ENCODE measurements at places on chromosomes 2 and 18.

- no peak for DNase-seq
These were observed 27.9 kb downstream of the RAB27B start for GRCh38 chr18:54856105-54856646.

- DNase-seq, result no peak
These were observed 610.5 kb upstream of the FANCL start for GRCh38 chr2:58851598-58851997.

GRCh38 chr2:3341336-3341735 lies 36.3 kb downstream of the EIPR1 start:
- DNase-seq, result no peak

GRCh38 chr2:128391679-128392078 lies 73.0 kb upstream of the HS6ST1 start:
- no peak for DNase-seq

DNA sequence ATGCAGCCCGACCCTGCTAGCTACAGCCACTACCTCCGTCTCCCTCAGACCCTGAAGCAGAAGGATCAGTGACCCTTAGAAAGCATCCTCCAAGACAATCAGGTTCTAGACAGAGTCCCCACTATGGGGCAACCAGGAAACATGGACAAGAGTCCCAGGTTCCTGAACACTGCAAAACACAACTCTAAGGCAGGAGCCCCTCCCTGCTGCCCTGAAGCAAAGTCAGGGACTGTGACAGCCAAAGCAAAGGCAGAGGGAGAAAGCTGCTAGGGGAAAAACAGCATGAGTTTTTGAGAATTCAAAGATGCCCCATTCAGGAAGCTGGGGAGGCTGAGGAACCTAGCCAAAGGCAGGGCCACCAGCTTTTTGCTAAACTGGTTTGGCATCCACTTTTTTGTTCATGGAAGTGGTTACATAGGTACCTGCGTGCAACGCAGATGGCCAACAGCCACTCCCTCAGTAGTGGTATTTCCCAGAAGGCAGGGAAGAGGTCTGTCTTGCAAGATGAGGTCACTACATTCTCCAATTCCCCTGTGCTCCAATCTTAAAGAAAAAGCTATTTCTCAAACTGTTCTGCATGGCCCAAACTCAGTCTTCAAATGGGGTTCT lies 33.2 kb downstream of the MYO5B start:
- DNase-seq, result no peak

GRCh38 chr2:64679673-64680425 lies 26.1 kb upstream of the SERTAD2 start:
- no peak for DNase-seq

- no peak for DNase-seq
These were observed 29.8 kb downstream of the TOGARAM2 start for GRCh38 chr2:29010946-29011345.

GRCh38 chr18:55136258-55136657 lies 177.0 kb upstream of the CCDC68 start:
- DNase-seq, result no peak

GRCh38 chr2:37588316-37588777 lies 83.1 kb downstream of the CDC42EP3 start:
- peak; percentile 36 for DNase-seq

- no peak for DNase-seq
These were observed 20.8 kb downstream of the PXDN start for GRCh38 chr2:1723397-1724042.

DNA sequence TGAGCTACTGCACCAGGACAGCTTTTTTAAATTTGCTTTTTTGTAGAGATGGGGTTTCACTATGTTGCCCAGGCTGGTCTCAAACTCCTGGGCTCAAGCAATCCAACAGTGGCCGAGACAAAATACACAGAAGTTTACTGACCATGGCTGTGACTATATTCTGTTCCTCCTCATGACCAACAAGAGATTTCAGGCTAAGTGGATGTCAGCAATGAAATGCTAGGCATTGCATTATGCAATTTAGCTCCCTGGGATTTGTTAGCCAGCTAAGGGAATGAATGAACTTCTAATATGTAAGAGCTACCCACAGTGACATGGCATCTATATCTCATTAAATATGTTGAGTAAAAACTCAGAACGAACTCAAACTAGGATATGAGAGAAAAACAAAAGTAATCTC lies 81.9 kb upstream of the MBOAT2 start:
- DNase-seq, result no peak

DNA sequence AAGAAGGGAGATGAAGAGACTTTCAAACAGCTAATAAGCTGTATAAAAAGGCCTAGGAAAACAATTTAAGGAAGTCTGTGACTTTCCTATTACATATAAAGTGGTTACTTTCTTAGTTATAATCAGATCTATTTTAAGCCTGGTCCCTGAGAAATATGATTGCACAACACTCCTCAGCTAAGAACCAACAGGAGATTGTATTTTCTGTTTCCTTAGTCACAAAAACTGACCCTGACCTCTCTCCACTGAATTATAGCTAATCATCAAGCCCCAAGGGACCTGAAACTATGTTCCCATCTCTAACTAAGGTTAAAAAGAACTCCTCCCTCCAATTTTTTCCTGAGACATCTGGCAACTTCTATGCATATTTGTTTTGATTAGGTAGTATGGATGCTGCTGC lies 106.9 kb downstream of the ROCK1 start:
- DNase-seq, result no peak

- DNase-seq, result no peak
These were observed 40.3 kb upstream of the HNMT start for GRCh38 chr2:137924019-137924418.

GRCh38 chr2:223759569-223760430 lies 77.6 kb downstream of the AP1S3 start:
- DNase-seq, result peak; percentile 86

DNA sequence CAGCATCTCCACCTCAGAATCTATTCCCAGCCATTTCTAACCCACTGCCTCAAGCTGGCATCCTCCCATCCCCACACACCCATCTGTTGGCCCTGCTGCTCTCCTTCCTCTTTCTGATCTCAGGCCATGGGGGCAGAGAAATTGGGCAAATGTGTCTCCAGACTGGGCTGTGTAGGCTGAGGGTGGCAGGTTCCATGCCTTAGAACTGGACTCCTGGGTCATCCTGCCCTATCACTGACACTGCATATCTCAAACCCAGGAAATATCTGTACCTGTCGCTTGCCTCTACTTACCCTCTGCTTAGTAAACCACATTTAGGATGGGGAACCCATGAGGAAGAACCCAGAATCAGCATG lies 1.8 kb downstream of the WNT10A start:
- DNase-seq, result no peak

DNA sequence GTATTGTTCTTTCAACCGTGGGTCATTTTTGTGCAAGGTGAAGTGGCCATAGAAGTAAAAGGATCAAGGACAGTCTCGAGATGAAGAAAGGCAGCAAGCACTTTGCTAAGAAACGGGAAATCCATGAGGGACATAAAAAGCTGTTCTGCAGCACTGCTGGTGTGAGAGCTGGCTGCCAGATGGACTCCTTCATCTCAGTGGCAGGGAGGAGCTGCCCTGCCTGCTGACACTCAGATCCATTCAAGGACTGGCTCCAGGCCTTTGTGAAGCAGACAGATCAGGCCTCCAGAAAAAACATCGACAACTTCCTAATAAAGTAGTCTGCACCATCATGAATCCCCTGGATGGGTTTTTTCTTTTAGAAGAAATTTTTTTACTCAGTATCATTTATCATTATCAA lies 29.5 kb downstream of the RMC1 start:
- DNase-seq, result no peak

- DNase-seq, result no peak
These were observed 4.2 kb upstream of the ADCY3 start for GRCh38 chr2:24924266-24924665.

GRCh38 chr2:101859604-101860003 lies 132.2 kb upstream of the IL1R2 start:
- DNase-seq, result no peak

DNA sequence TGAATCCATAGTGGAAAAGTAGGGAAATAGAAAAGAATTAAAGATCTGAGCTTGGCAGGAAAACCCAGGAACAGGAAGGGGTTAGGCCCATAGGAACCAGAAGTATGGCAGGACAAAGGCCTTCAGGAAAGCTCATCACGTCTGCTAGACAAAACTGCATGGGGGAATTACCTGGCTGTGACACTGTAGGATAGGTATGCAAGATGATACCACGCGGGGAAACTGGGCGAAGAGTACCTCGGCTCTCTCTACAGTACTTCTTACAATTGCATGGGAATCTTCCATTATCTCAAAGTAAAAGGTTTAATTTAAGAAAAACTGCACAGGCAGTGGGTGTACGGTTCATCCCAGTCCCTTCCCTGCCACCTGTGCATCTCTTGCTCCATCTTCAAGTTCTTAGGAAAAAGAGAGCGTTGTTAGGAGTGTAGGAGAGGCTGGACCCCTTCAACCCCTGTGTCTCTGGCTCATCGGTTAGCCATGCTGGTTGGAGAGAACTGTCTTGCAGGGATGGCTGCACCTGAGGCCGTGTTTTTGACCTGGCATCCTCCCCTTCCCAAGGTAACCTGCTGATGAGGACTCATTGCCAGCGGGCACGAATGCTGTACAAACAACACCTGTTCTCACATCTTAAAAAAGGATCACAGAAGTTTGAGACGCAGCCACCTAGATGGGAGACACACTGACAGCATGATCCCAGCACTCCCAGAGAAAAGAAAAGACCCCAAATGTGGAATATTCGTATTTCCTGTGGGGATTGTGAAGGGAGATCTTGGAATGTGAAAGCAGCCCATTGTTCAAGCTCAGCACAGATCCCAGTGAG lies 120.5 kb upstream of the COPS8 start:
- DNase-seq, result no peak

DNA sequence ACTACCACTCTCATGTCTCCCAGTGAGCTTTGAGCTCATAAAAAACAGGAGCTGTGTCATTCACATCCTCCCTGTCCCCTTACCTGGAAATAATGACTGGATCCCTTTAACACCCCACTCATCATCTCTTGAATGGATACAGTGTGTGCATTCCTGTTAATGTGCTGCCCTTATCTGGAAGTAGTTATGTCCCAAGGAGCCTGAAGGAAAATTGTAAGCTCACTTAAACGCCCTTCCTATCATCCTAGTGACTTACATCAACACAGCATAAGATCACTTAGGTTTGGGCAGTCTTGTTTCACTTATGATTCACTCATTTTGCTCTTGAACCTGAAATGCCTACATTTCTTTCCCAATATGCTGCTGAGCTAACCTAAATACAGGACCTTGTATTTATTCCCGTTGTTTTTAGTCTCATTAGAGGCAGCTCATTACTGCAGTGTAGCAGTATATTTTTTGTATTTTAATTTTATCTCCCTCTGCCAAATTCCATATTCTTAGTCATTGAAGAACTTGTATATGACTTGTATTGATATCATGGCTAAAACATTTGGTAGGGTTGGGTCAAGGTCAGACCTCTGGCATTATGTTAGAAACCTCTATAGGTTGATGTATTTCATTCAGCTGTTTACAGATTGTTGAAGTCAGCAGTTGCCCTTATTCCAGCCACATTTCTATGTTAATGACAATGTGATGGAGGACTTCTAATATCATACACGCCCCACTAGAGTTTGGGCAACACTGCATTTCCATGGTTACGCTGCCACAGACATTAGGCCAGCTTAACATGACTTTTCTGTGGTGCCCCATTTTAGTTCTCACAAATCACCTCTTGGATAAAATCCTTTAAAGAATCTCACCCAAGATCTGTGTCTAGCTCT lies 72.9 kb downstream of the PKP4 start:
- DNase-seq, result no peak

GRCh38 chr2:207202645-207203044 lies 36.9 kb upstream of the KLF7 start:
- DNase-seq, result peak; percentile 29

GRCh38 chr2:241468476-241468781 lies 40.0 kb downstream of the STK25 start:
- no peak for DNase-seq

GRCh38 chr2:49241991-49242390 lies 87.7 kb upstream of the FSHR start:
- no peak for DNase-seq

- DNase-seq, result no peak
These were observed 424.0 kb upstream of the CDH7 start for GRCh38 chr18:65326805-65327204.

DNA sequence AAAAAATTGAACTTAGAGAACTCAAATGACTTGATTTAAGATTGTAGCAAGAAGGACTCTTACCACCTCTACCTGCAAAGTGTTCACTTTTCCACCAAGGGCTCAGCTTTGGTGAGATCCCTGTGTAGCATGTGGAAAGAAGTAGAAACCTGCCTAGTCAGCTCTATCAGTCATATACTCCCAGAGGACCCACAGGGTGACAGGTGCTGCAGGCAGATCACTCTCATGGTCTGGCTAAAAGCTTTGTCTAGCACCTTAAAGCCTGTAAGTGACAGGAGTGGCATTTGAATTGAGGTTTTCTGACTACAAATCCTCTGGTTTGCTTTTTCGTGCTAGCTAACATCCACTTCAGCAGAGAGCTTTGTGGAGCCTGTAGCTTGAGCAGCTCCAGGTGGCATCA lies 18.7 kb upstream of the NEMP2 start:
- DNase-seq, result no peak
